Activated CD4-positive, alpha-beta T cell treated with anti-CD3 and anti-CD28 coated beads for 1 hour (primary cell): ENCODE measurements at places on chromosomes 4 and X.
A peak's percentile ranks its signal among the peaks of the same experiment; 100 is the strongest.

- no peak for DNase-seq
Observed at GRCh38 chrX:67353651-67354370, 190.0 kb upstream of the AR start.

DNA sequence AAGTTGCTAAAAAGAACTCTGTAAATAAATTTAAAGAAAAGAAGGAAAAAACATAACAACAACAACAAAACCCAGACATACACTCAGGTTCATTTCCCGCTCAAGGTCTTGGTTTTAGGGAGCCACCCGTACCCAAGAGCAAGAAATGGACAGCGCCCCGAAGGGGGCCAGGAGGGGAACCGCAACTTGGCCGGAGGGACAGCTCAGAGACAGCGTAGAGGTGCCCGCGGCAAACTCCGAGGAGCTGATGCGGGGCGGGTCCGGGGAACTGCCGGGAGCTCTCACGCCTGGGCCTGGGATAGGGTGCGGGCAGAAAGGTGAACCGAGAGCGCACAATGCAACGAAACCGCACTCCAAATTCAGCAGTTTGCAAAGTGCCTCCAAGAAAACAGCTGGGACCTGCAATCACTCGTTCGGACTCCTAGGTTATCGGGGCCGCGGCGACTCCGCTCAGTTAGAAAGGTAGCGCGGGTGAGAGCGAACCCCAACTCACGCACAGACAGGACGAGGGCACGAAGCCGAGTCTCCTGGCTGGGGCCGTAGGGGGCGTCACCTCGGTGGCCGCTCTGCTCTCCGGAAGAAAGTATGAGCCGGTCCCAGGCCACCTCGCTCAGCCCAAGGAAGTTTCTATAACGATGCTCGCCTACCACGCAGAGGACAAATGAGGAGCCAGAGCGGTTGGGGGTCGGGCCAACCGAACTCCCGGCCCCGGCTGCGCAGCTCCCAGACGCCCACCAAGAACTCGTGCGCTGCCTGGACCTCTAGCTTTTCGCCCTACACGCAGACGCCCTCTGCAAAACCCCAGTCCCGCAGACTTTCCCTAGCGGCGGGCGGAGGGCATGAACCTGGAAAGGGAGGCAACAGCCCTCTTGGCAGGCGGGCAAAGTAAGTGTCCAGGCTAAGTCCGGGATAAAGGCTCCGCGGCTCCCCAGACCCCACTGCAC, 1.4 kb downstream of the NDNF start:
- no peak for DNase-seq

- no peak for DNase-seq
Observed at GRCh38 chr4:6868386-6868785, 41.2 kb upstream of the TBC1D14 start.

DNA sequence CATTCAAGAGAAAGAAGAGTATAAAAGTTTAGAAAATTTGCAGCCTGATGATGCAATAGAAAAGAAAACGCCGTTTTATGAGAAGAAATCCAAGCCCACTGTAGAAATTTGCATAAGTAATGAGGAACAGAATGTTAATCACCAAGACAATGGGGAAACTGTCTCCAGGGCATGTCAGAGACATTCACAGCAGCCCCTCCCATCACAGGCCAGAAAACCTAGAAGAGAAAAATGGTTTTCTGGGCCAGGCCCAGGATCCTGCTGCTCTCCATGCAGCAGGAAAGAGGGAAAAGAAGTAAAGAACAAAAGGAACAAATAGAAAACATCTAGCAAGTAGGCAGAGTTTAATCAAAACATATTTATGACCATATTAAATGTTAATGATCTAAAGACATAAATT, 119.0 kb downstream of the ANKRD50 start:
- DNase-seq: no peak

DNA sequence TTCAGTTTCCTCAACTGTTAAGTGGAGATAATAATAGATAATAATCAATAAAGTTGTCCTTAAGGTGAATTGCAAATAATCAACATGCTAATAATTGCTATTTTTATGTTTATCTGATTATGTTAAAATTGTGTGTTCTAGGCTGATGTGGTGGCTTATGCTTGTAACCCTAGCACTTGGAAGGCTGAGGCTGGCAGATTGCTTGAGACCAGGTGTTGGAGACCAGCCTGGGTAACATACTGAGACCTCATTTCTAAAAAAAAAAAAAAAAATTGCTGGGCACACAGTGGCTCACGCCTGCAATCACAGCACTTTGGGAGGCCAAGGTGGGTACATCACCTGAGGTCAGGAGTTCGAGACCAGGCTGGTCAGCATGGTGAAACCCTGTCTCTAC, 175.2 kb downstream of the GC start:
- no peak for DNase-seq

DNA sequence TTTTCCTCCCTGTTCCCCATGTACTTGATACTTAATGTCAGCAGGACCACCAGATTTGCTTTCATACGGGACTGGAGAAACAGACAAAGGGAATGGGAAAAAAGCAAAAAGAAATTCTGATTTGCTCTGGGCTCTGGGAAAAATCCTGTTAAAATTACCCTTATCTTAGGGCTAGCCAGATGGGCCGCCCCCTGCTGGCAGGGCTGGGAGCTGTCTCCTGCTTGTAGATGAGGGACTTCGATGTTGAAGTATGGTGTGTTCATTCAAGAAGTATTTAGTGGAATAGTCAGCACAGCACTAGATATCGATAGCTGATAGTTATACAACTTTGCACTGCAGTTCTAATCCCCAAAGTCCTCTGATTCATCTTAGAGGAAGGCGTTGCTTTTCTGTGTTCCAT, 45.8 kb downstream of the BCORL1 start:
- peak; percentile 24 for DNase-seq
